Sciatic nerve (tissue), 2 donors: ENCODE measurements at places on chromosomes 11 and 22.

DNA sequence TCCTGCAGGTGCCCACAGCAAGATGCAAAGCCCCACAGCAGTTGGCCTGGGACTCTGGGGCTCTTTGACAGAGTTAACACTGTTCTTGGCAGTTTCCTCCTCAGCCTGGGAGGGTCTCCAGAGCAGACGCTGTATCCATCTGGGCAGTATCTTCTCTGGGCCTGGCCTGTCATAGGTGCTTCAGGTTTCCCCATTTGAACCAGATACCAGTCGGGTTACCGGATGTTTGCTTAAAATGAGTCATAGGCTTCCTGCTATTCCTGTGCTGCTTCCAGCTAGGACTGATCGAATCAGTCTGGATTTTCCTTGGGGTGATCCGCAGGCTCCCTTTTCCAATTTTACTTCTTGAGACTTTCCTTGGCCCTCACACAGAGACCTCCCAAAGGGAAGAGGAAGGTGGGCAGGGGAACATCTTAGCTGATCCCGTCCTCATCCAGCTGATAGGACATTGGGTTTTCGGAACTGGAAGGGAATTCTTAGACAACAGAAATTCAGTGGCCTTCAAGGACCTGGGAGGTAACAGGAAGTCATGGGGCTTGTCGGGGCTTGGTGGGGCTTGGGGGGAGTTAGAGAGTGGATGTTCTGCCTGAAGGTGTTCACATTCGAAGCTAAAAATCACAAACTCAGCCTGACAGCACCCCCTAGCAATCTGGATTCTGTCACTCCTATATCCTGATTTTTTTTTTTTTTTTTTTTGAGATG lies 2.4 kb upstream of the RANGAP1 start:
- DNase-seq = no peak

- peak; percentile 94 for DNase-seq
These were observed at the start of gene AMOTL1 for GRCh38 chr11:94767701-94768601. Gene AMOTL1 (plus strand): TSS chr11:94768356. CDS start chr11:94768512, 156 bp downstream.

DNA sequence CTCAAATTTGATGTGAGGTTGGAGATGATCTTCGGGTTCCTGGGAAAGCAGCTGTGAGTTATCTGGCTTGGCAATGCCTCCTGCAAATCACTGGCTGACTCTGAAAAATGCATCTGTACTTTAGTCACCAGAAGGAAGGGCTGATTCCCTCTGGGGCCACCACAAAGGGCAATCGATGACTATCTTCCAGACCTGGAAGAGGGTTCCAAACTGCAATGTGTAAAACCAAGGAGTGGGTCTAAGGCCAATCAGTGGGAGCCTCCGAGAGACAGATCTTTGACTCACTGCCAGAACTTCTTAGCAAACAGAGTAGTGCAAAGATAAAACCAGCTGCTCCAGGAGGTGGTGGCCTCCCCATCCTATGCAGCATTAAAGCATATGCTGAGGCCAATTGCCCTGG lies 29.1 kb upstream of the PAK1 start:
- DNase-seq = no peak

DNA sequence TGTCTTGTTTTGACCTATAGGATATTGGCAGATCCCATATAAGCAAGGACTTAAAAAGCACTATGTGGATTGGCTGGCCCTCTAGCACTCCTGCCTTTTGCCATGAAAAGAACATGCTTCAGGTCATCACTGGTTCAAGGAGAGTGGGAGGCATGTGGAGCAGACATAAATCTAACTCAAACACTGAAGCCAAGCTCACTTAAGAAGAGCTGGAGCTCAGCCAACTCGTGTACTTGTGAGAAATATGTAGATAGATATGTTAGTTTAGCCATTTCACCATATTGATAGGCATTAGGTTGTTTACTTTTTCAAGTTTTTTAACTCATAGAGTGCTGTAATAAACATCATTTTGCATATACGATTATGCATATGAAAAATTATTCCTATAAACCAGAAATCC lies 19.9 kb upstream of the BBOX1 start:
- DNase-seq = no peak

- DNase-seq = no peak
These were observed 71.8 kb downstream of the PDE2A start for GRCh38 chr11:72602250-72602904.

GRCh38 chr11:2271077-2271326 lies 614 bp upstream of the ASCL2 start:
- peak; percentile 63 for DNase-seq
